ENCODE measurements at places on chromosomes 2 and 18.

GRCh38 chr2:107001062-107001461 lies 115.1 kb upstream of the ST6GAL2 start:
- DNase-seq = no peak

- DNase-seq = no peak
Observed at GRCh38 chr2:160241251-160242137, 41.4 kb upstream of the ITGB6 start.

DNA sequence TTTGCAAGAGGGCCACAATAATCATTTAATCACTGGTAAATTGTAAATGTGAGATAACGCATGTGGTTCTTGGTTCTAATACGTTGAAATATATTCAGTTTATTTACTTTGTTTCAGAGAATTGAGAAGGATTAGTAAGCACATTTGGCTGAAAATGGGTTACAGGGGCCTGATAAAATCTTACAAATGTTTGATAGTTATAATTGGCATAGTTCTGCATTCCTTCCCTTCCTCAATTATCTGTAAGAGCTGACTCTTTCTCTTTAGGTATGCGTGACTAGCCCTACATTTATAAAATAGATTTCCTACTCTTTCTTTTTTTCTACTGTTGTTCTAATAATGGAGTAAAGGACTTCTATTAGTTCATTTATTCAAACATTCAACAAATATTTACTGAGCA lies 685.2 kb downstream of the NUP35 start:
- DNase-seq = no peak

DNA sequence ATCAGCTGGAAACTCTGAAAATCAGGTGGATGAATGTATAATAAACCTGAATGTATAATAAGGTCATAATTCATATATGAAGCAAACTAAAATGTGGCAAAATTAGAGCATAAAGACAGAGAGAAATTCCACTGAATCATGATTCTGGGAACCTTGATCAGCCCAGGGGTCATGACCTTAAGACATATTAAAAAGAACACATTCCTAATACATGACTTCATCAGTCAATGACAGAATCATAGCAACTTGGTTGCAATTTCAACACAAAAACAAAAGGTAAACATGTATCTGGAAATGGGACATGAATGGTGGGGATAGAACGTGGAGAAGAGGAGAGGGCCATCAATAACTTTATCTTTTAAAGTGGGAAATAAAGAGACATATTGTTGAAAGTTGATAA lies 17.6 kb downstream of the AFF3 start:
- DNase-seq = no peak

GRCh38 chr2:145752091-145752806 lies 1232.3 kb upstream of the ZEB2 start:
- peak; percentile 69 for DNase-seq

GRCh38 chr18:29060349-29060748 lies 883.4 kb upstream of the CDH2 start:
- DNase-seq = no peak
